ENCODE measurements at places on chromosomes 7 and 10.

DNA sequence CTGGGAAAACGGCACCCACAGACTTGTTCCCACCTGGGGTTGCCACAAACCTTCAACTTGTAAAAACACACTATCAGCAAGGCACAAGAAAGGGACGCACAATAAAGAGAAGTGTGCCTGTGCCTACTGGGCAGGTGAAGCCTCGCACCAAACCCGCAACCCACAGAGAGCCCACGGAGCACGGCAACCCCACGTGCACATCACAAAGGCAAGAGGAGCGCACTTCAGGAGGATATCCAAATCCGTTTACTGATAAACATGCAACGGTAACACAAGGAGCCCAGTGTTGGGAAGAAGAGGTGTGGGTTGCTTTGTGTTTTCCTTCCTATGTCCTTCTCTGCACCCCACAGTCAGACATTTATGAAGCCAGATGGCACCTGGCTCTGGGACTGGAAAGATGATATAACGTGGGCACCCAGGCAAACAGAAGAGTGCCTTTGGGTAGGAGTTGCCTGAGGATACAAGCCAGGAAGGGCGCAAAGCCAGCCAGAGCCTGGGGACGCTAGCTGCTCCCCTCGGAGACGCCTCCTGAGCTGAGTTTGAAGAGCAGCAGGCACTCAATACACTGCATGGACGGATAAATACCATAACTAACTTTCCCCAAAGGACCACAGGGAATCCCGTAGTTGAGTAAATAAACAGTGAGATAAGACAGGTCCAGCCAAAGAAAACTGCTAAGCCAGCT, 41.6 kb downstream of the TCERG1L start:
- no peak for DNase-seq
- no peak overlapping the region for H3K27ac ChIP-seq

GRCh38 chr10:11993834-11994468, 48.7 kb downstream of the UPF2 start:
- H3K27ac ChIP-seq = peak overlapping the region; percentile 70
- H3K4me3 ChIP-seq = no peak overlapping the region
- no peak for DNase-seq
- H3K4me1 ChIP-seq = peaks cover 14% of the 10 kb centered on the region

- H3K27me3 ChIP-seq = no peaks in the 10 kb centered on the region
- no peaks in the 10 kb centered on the region for H3K36me3 ChIP-seq
- no peak for DNase-seq
These were observed 472.9 kb upstream of the COBL start for GRCh38 chr7:51789489-51789888.

DNA sequence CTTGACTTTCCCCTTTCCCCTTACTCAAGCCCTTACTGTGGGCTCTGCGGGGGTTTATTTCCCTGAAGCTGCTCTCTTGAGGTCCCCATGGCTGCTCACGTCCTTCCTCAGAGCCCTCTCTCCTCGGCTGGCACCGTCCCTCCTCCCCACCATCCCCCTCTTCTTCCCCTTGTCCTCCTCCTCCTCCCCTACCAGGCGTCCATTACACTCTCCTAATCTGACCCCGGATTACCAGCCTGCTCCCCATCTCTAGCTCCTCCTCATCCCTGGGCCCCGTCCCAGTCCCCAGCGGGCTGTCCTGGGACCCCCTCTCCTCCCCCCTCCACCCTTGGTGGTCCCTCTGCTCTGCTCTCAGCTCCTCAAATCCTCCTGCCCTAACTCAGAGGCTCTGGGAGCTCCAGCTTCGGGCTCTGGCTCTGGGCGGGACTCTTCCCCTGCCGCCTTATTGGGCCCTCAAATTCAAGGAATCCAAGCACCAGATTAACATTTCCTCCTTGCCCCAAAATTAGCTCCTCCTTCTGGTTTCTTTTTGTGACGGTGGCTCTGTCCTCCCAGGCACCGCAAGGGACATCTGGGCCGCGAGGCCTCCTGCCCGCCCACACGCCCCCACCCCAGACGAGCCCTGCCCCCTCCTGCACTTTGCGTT, 48.5 kb upstream of the LEP start:
- no peak overlapping the region for H3K4me3 ChIP-seq
- H3K27me3 ChIP-seq = peaks cover 28% of the 10 kb centered on the region
- no peaks in the 10 kb centered on the region for H3K4me1 ChIP-seq
- no peak for DNase-seq

GRCh38 chr10:97042716-97043562, 142.8 kb downstream of the SLIT1 start:
- DNase-seq = no peak
- H3K4me3 ChIP-seq = no peak overlapping the region
- H3K4me1 ChIP-seq = peaks cover 2% of the 10 kb centered on the region
- no peaks in the 10 kb centered on the region for H3K36me3 ChIP-seq
- H3K27ac ChIP-seq = no peak overlapping the region
- no peaks in the 10 kb centered on the region for H3K27me3 ChIP-seq

GRCh38 chr7:1569016-1569415, 816 bp downstream of the PSMG3 start:
- DNase-seq = peak; percentile 35
- peak overlapping the region; percentile 87 for H3K27ac ChIP-seq
- no peaks in the 10 kb centered on the region for H3K27me3 ChIP-seq
- peak overlapping the region; percentile 80 for H3K4me3 ChIP-seq
- peaks cover 21% of the 10 kb centered on the region for H3K4me1 ChIP-seq

DNA sequence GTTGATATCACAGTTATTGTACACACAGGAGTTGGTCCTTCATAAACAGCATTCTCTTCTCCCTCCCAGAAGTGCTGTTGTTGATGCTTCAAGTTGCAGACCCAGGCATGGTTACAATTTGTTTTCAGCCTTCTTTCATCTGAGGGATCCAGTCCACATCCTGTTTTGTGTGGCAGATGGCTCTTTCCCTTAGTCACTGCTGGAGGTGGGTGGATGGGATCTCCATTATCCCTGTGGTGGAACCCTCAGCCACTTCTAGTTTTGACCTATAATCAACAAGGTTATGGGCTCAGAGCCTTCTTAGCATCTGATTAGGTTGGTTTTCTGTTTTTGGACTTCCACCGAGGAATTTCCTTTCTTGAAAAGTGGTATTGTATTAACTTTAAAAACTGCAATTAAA, 214.2 kb downstream of the SH2D4B start:
- no peak overlapping the region for H3K4me3 ChIP-seq
- DNase-seq = no peak
- H3K4me1 ChIP-seq = no peaks in the 10 kb centered on the region
- peaks cover 6% of the 10 kb centered on the region for H3K27me3 ChIP-seq
- no peaks in the 10 kb centered on the region for H3K36me3 ChIP-seq

DNA sequence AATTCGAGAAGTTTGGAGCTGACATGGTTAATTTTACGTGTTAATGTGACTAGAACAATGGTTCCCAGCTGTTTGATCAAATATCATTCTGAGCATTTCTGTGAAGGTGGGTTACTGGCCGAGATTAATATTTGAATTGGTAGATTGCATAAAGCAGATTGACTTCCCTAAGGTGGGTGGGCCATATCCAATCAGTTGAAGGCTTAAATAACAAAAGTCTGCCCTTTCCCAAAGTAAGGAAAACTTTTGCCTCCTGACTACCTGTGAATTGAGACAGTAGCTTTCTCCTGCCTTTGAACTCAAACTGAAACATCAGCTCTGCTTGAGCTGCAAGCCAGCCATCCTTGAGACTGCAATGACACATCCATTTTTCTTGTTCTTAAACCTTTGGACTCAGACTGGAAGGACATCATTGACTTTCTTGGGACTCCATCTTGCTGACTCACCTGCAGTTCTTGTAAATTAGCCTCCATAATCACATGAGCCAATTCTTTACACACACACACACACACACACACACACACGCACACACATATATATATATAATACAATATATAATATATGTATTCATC, 63.1 kb upstream of the LRRTM3 start:
- no peaks in the 10 kb centered on the region for H3K36me3 ChIP-seq
- H3K27ac ChIP-seq = no peak overlapping the region
- no peaks in the 10 kb centered on the region for H3K4me1 ChIP-seq
- no peak for DNase-seq

- H3K27ac ChIP-seq = no peak overlapping the region
- H3K27me3 ChIP-seq = peaks cover 3% of the 10 kb centered on the region
- H3K4me3 ChIP-seq = no peak overlapping the region
- H3K4me1 ChIP-seq = no peaks in the 10 kb centered on the region
- no peaks in the 10 kb centered on the region for H3K36me3 ChIP-seq
These were observed 129.3 kb downstream of the GLI3 start for GRCh38 chr7:42107484-42108240.
